ENCODE measurements at places on chromosomes 2 and 18.

- no peak for DNase-seq
Observed at GRCh38 chr2:85178154-85178553, 45.0 kb downstream of the TCF7L1 start.

GRCh38 chr2:207819839-207820784 lies 50.4 kb upstream of the FZD5 start:
- no peak for DNase-seq

- no peak for DNase-seq
Observed at GRCh38 chr2:144430722-144431391, 89.1 kb downstream of the ZEB2 start.

DNA sequence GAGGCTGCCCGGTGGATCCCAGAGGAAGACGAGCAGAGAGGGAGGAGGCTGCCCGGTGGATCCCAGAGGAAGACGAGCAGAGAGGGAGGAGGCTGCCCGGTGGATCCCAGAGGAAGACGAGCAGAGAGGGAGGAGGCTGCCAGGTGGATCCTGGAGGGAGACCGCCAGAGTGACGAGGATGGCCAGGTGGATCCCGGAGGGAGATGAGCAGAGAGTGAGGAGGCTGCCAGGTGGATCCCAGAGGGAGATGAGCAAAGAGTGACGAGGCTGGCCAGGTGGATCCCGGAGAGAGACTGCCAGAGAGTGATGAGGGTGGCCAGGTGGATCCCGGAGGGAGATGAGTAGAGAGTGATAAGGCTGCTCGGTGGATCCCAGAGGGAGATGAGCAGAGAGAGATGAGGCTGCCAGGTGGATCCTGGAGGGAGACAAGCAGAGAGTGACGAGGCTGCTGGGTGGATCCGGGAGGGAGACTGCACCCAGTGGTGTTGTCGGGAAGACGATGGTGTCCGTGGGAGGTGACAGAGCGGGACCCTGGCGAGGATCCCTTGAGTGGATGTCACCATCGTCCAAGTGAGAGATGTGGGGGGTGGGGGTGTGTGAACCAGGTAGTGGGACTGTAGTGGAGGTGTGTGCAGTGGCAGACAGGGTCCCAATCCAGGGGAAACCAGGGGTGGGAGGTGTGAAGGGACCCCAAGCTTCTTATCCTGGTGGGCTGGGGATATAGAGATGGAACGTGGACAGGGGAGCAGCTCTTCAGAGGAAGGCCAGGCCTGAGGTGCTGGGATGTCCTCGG lies 22.3 kb downstream of the DCDC2C start:
- DNase-seq: no peak

GRCh38 chr2:222289278-222290160 lies 9.3 kb downstream of the PAX3 start:
- peak; percentile 30 for DNase-seq

DNA sequence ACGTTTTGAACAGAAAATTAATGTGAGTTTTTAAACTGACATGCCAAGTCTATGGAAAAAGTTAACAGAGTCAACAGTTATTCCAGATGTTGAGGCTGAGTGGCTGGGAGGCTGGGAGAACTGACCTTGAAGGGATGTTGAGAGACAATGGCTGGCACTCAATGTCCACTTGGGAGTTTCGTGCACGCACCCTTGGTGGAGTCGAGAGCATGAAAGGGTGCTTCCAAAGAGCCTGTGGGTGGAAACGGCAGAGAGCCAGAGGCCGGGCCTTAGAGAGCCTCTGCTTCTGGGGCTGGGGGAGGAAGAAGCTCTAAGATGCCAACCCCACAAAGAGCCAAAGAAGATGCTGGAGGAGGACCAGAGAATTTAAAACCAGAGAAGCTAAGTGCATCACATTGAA lies 63.4 kb upstream of the L3MBTL4 start:
- no peak for DNase-seq
